ENCODE measurements at places on chromosomes 2 and 18.

GRCh38 chr18:31143025-31143424 is 19.6 kb downstream of the DSC1 start:
- DNase-seq: no peak

GRCh38 chr2:139162456-139162855 is 382.3 kb upstream of the NXPH2 start:
- DNase-seq: no peak

- no peak for DNase-seq
Observed at GRCh38 chr2:235955664-235956063, 212.5 kb downstream of the GBX2 start.

GRCh38 chr2:156349605-156350004 is 17.1 kb upstream of the NR4A2 start:
- DNase-seq: no peak

GRCh38 chr2:236052926-236053821 is 115.0 kb downstream of the GBX2 start:
- DNase-seq: no peak

GRCh38 chr18:24273596-24273995 is 124.0 kb downstream of the OSBPL1A start:
- no peak for DNase-seq

- no peak for DNase-seq
Observed at GRCh38 chr2:129827311-129828090, 152.0 kb upstream of the RAB6C start.

GRCh38 chr2:238203973-238204683 is 633 bp upstream of the ILKAP start:
- DNase-seq: no peak
